ENCODE measurements at places on chromosomes 1 and 21.

DNA sequence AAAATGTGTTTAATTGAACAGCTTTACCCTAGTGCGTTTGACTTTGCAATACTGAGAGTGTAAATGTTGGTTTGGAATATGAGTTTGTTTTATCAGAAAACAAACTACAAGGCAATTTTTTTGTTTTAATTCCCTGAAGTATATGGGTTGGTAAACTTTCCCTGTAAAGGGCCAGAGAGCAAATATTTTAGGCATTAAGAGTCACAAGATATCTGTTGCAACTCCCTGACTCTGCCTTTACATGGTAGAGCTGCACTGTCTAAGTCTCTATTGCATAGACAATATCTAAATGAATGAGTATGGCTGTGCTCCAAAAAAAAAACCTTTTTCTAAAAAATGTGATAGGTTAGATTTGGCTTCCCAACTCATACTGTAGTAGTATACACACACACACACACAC is 115.1 kb upstream of the PBX1 start:
- no peak for DNase-seq
- H3K27ac ChIP-seq = no peak overlapping the region
- no peaks in the 10 kb centered on the region for H3K27me3 ChIP-seq
- no peaks in the 10 kb centered on the region for H3K4me1 ChIP-seq

DNA sequence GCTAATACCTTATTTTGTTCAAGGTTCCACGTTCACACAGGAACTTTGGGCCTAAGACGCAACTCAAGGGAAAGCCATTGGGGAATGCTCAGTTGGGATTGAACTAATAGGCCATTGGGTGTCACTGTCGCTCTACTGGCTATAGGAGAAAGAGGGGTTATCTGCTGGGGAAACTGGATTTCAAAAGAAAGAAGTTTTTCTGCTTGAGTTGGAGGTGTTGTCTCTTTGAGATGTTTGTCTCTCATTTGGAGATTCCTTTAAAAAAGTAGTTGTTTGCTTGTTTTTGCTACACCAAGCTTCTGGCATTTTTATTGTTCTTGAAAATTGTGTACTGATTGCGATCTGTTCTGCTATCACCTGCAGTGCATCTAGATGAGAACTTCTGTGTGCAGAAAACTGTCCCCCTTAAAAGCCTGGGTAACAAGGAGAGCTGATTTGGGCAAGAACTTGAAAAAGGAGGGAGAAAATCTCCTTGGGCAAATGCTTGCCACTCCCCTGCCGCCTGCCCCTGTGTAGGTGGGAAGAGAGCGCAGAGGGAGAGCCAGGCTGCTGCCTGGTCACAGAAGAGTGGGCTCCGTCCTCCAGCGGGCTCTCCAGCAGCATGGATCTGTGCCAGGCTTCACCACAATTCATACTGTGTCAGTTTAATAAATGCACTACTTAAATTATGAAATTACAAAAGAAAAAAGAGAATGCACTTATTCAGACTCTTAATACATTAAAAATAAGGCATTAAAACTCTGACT is 39.9 kb downstream of the PEX14 start:
- peak; percentile 80 for DNase-seq
- H3K27ac ChIP-seq = no peak overlapping the region
- H3K4me1 ChIP-seq = peaks cover 48% of the 10 kb centered on the region
- no peaks in the 10 kb centered on the region for H3K36me3 ChIP-seq
- no peak overlapping the region for H3K4me3 ChIP-seq

DNA sequence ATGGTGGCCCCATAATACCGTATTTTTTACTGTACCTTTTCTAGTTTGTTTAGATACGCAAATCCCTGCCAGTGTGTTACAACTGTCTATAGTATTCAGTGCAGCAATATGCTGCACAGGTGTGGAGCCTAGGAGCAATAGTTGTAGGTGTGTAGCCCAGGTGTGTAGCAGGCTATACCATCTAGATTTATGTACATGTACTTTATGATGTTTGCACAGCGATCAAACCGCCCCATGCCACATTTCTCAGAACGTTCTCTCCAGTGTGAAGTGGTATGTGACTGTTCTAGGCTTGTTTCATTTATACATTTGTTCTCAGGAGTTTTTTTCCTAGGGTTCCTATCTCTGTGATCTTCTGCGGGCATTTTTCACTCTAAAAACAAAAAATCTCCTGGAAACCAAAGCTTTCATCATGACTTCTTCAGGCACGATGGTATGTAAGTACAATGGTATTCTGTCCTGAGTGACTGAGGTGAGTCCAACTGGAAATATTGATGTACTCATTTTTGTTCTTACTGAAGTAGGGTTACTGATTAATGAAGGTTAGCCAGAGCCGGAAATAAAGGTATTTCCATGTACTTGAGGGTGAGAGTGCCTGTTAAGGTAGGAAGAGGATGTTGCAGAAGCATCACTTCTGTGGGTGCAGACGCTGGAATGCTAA is 153.0 kb downstream of the GABPA start:
- no peak for DNase-seq
- H3K36me3 ChIP-seq = no peaks in the 10 kb centered on the region
- no peak overlapping the region for H3K4me3 ChIP-seq
- H3K27ac ChIP-seq = no peak overlapping the region
- H3K4me1 ChIP-seq = peaks cover 8% of the 10 kb centered on the region
- H3K27me3 ChIP-seq = no peaks in the 10 kb centered on the region

DNA sequence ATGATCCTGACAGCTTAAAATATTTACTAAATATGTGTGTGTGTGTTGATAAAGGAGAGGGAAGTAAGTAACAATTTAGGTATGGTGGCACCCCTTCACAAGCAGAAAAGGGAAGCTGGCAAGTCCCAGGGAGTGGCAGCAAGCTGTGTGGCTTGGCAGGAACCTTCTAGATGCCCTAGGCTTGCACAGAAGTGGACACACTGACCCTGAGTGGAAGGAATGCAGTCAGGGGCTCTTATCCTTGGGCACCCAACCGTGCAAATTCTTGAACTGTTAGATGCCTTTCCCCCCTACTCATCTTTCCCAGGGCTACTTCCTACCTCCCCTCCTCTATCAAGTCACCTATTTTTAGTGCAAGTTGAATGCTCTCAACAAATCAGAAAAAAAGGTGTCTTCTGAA is 18.9 kb downstream of the ACP6 start:
- DNase-seq = no peak
- H3K4me1 ChIP-seq = no peaks in the 10 kb centered on the region
- H3K27ac ChIP-seq = no peak overlapping the region
- no peaks in the 10 kb centered on the region for H3K27me3 ChIP-seq
- peaks cover 99% of the 10 kb centered on the region for H3K36me3 ChIP-seq

DNA sequence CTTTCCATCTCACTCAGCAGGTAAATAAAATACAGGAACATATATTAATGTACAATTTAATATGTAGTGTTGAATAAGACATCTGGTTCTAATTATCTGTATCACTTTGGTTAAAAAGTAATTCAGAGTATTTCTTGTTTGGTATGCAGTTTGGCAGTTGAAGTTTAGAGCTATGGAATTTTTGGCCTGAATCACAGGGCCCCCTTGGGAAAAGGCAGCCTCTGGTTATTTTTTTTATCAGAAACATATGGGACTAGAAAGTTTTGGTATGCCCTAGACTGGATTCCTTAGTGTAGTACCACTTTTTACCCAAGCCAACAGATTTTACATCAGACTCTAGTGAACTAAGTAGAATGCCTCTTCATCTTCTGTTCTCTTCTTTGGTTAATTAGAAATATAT is 26.4 kb downstream of the CNST start:
- H3K27ac ChIP-seq = no peak overlapping the region
- no peaks in the 10 kb centered on the region for H3K27me3 ChIP-seq
- peaks cover 31% of the 10 kb centered on the region for H3K36me3 ChIP-seq
- H3K4me3 ChIP-seq = no peak overlapping the region
- peaks cover 6% of the 10 kb centered on the region for H3K4me1 ChIP-seq

- no peaks in the 10 kb centered on the region for H3K27me3 ChIP-seq
- no peaks in the 10 kb centered on the region for H3K4me1 ChIP-seq
- no peak overlapping the region for H3K4me3 ChIP-seq
- no peaks in the 10 kb centered on the region for H3K36me3 ChIP-seq
- DNase-seq = no peak
- no peak overlapping the region for H3K27ac ChIP-seq
Observed at GRCh38 chr1:85024736-85025135, 23.6 kb downstream of the MCOLN3 start.

DNA sequence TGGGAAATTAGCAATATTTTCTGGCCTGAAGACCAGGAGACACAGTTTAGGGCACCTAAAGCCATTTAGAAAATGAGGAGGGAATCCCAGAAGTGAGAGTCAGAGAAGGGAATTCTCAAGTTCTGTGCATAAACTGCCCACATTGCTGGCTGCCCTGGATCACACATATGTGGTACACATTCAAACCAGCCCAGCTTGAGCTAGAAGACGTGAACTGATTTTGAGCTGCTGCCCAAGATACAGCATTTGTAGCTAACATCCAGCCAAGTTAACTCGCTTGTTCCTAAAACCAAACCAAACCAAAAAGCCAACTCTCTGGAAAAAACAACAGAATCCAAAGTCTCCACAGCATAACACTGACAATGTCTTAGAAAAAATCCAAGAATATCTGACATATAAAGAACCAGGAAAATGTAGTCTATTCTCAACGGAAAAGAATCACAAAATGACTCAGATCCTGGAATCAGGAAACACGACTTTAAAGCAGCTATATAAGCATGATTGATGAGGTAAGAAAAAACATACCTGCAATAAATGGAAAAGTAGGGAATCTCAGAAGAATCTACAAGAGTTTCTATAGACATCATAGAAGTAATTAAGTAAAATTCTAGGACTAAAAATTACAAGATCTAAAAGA is 18.2 kb upstream of the QSOX1 start:
- H3K4me1 ChIP-seq = no peaks in the 10 kb centered on the region
- no peak overlapping the region for H3K27ac ChIP-seq
- no peak for DNase-seq
- H3K36me3 ChIP-seq = no peaks in the 10 kb centered on the region
- no peak overlapping the region for H3K4me3 ChIP-seq
- H3K27me3 ChIP-seq = no peaks in the 10 kb centered on the region

- no peaks in the 10 kb centered on the region for H3K27me3 ChIP-seq
- no peaks in the 10 kb centered on the region for H3K36me3 ChIP-seq
- no peak for DNase-seq
- no peak overlapping the region for H3K4me3 ChIP-seq
- no peaks in the 10 kb centered on the region for H3K4me1 ChIP-seq
Observed at GRCh38 chr1:189681252-189681919, 796.3 kb downstream of the BRINP3 start.

DNA sequence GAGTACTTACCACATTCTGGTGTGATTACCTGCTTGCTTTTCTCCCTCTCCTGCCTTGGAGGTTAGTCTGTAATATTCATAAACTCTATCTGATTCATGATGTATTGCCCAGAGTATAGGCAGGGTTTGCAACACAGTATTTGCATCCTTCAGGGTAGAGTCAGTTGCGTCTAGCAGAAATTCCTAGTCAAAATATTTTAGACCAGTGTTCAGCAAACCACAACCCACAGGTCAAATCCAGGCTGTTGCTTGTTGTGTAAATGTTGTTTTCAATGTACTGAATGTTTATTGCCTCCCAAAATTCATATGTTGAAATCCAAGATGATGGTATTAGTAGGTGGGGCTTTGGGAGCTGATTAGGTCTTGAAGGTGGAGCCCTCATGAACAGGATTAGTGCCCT is 82.9 kb downstream of the NGF start:
- H3K36me3 ChIP-seq = no peaks in the 10 kb centered on the region
- no peak overlapping the region for H3K27ac ChIP-seq
- DNase-seq = no peak
- H3K4me1 ChIP-seq = no peaks in the 10 kb centered on the region

GRCh38 chr1:2299131-2299627 is 71.1 kb downstream of the SKI start:
- no peak overlapping the region for H3K4me3 ChIP-seq
- H3K27me3 ChIP-seq = no peaks in the 10 kb centered on the region
- H3K36me3 ChIP-seq = peaks cover 20% of the 10 kb centered on the region
- H3K27ac ChIP-seq = peak overlapping the region; percentile 90
- peaks cover 54% of the 10 kb centered on the region for H3K4me1 ChIP-seq

- peaks cover 32% of the 10 kb centered on the region for H3K27me3 ChIP-seq
- no peak overlapping the region for H3K27ac ChIP-seq
- no peaks in the 10 kb centered on the region for H3K4me1 ChIP-seq
- DNase-seq = no peak
Observed at GRCh38 chr1:29647581-29647980, 411.3 kb downstream of the PTPRU start.

- DNase-seq = no peak
- H3K27ac ChIP-seq = no peak overlapping the region
- H3K4me1 ChIP-seq = no peaks in the 10 kb centered on the region
Observed at GRCh38 chr1:228358039-228358763, 48.4 kb downstream of the TRIM11 start.

- DNase-seq = peak; percentile 51
- H3K27me3 ChIP-seq = no peaks in the 10 kb centered on the region
- no peak overlapping the region for H3K4me3 ChIP-seq
- no peak overlapping the region for H3K27ac ChIP-seq
- H3K4me1 ChIP-seq = peaks cover 15% of the 10 kb centered on the region
- peaks cover 7% of the 10 kb centered on the region for H3K36me3 ChIP-seq
Observed at GRCh38 chr21:33451634-33452071, 28.1 kb downstream of the TMEM50B start.

DNA sequence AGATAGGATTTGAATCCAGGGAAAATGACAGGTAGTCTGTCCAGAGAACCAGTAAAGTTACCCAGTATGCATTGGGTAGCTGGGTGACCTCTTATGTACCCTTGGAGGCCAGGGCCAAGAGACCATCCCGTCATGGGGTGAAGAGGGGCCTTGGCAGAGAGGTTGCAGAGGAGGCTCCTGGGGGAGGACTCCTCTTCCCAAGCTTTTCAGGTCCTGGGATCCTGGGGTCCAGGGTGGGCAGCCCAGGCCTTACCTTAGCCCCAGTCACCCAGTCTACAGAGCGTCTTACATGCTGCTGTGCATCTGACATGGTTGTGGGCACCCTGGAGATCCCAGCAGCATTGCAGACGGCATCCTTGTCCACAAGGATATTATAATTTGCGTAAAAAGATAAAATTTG is 14.0 kb downstream of the PMF1 start:
- peaks cover 72% of the 10 kb centered on the region for H3K36me3 ChIP-seq
- no peaks in the 10 kb centered on the region for H3K4me1 ChIP-seq
- no peak for DNase-seq
- no peak overlapping the region for H3K4me3 ChIP-seq

DNA sequence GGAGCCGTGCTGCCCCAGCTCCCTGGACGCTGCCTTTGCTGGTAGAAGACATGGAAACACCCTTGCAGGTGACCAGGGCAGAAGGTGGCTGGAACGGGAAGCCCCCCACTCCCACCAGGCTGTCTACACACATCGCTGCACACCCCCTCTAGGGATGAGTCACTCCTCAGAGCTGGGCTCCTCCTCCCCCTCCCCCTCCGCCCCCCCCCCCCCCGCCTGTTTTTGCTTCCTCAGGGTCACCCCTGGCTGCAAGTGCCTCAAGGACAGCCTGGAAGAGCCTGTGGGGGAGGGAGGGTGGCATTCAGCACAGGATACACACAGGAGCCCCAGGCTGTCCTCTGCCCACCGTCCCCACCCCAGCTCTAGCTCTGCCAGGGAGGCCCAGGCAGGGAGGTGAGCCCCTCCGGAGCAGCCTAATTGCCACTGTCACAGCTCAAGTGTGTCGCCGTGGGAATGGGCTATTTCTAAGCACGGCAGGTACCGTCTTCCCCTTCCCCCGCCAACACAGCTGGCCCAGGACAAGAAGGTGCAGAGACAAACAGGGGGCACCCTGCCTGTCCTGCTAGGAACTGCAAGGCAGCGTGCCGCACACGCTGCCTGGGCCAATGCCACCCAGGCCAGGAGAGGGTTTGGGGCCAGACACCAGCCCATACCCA is 2.5 kb downstream of the FNDC10 start:
- H3K4me3 ChIP-seq = no peak overlapping the region
- no peak overlapping the region for H3K27ac ChIP-seq
- H3K27me3 ChIP-seq = peaks cover 41% of the 10 kb centered on the region
- H3K4me1 ChIP-seq = peaks cover 25% of the 10 kb centered on the region
- DNase-seq = peak; percentile 52

- H3K36me3 ChIP-seq = peaks cover 93% of the 10 kb centered on the region
- H3K4me3 ChIP-seq = no peak overlapping the region
- H3K4me1 ChIP-seq = no peaks in the 10 kb centered on the region
- no peak overlapping the region for H3K27ac ChIP-seq
Observed at GRCh38 chr21:29033301-29033700, 8.8 kb downstream of the USP16 start.

Measured in stomach (tissue), 19 donors.